ENCODE measurements at places on chromosomes 7 and 10. TPM values are rescaled to one million over a fixed set of nuclear protein-coding genes. Genes with fewer than 3 reads are reported as not detected.

HOXA3 gene
- total RNA-seq = not detected

- no peak overlapping the region for H3K4me3 ChIP-seq
- H3K27ac ChIP-seq = no peak overlapping the region
- no peaks in the 10 kb centered on the region for H3K4me1 ChIP-seq
- no peaks in the 10 kb centered on the region for H3K27me3 ChIP-seq
- H3K36me3 ChIP-seq = no peaks in the 10 kb centered on the region
Measured at GRCh38 chr7:143974459-143974858, 19.8 kb downstream of the OR2F1 start.

DNA sequence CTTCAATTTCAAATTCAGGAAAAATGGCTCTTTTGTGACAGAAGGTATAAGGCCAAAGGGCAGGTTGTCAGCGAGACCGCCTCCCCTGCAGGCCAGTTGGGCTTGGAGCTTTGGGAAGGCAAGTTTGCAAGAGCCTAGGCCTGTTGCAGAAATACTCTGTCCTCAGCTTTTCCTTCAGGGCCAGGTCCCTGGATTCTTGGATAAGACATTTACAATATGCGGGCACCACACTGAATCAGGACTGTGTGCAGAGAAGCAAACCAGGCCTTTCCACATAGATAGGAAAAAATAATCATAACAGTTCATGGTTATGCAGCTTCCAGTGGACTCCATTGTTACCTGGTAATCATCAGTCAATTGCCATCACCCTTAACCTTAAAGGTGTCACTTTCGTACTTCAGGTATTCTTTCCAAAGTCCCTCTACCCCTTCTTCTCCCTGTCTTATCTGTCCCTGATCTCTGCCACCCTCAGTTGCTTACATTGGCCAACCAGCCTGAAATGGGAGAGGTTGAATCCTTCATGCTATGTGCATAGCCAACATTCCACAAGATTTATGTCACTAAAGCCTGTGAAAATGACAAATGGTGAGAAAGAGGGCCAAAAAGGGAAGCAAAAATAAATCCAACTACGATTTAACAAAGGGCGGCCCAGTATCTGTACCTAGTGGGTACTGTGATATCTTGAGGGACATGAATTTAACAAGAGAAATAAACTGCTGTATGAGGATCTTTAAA lies 304.5 kb upstream of the NFE2L3 start:
- H3K4me1 ChIP-seq = peaks cover 94% of the 10 kb centered on the region
- no peak for DNase-seq
- H3K36me3 ChIP-seq = no peaks in the 10 kb centered on the region
- H3K27ac ChIP-seq = peak overlapping the region; percentile 73
- peaks cover 30% of the 10 kb centered on the region for H3K27me3 ChIP-seq

LRRC61 gene
- 3.4 TPM for total RNA-seq

NRG3 gene
- not detected for total RNA-seq

ASB10 gene
- total RNA-seq = 44.6 TPM

DNA sequence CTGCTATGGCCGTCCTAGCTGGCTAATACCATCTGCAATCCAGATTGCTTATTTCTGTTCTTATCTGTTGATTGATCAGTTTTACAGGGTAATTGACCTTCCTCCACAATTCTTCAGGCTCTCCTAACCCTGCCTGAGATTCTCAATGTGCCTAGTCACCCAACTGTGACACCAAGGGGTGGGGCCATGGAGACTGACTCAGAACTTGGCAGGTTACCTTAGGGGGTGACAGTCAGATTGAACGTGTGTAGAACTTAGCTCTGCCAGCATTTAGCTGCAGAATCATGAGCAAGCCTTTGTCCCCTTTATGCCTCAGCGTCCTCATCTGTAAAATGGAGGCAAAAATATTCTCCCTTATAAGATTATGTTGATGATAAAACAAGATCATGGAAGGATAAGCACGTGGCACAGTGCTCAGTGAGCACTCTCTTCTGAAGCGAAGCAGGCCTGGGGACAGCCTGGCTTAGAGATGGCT lies 19.1 kb upstream of the LEP start:
- DNase-seq = no peak
- H3K27ac ChIP-seq = no peak overlapping the region
- H3K4me1 ChIP-seq = no peaks in the 10 kb centered on the region
